CD4-positive, alpha-beta memory T cell (primary cell): ENCODE measurements at places on chromosomes 16 and 17.

GRCh38 chr17:40328386-40328766 is 19.4 kb downstream of the RARA start:
- DNase-seq: no peak

- DNase-seq: no peak
Observed at GRCh38 chr17:49545806-49546545, 29.7 kb upstream of the NXPH3 start.

- DNase-seq: no peak
Observed at GRCh38 chr17:63997341-63998048, 656 bp upstream of the PRR29 start.

- no peak for DNase-seq
Observed at GRCh38 chr16:9850817-9851216, 331.4 kb downstream of the GRIN2A start.

DNA sequence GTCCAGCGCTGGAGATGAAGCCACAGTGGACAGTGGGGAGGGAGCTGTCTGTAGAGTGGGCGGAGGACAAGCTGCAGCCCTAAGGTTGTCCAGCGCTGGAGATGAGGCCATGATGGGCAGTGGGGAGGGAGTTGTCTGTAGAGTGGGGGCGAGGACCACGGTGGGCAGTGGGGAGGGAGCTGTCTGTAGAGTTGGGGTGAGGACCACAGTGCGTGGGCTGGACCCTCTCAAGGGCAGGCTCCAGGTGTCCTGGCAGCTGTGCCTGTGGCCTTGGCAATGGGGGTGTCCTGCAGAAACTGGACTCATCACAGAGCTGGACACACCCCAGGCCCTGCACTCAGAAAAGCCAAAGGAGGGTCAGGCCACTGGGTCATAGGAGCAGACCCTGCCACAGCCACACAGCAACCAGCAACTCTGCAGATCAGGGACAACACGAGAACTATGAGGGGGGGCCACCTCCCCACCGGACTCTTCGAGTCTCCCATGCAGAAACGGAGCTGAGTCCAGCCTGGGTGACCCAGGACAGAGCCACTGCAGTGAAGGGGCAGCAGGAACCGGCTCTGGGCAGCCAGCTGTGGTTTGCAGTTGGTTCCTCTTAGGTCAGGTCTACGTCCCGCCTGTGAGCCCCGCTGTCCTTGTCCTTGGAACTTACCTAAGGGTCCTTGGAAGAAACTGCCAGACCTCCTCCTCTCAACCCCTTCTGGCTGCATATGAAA is 33.4 kb upstream of the CBFA2T3 start:
- DNase-seq: no peak

DNA sequence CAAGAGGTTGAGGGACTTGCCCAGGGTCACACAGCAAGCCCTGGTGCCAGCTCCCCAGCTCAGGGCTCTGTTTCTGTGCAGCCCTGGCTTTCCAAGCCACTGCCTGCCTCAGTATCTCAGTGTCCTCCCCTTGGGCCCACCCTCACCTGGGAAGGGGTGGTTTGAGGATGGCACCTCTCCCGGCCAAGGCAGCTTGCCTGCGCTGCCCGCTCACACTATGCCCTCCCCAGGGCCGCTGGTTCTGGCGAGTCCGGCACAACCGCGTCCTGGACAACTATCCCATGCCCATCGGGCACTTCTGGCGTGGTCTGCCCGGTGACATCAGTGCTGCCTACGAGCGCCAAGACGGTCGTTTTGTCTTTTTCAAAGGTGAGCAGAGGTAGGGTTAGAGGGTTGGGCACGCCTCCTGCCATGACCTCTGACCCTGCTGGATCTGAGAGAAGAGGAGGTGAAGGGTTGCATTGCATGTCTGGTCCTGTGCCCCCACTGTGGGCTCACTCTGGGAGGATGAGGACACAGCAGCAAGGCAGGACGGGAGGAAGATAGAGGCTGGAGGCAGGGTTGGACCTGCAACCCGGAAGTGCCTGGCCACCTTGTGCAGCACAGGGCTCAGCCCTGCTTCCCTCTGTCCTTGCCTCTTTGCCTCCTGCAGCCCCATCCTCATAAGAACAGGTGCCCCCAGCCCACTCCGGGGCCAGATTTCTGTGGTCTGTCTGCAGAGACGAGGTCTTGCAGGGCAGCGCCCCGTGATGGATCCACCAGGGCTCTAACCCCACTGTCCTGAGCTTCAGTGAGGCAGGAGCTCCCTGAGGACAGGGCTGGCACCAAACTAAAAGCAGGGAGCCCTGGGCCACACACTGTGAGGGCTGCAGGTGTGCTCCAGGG is 16.7 kb downstream of the MMP15 start:
- DNase-seq: no peak

GRCh38 chr17:39750131-39751015 is 12.6 kb downstream of the GRB7 start:
- DNase-seq: no peak

- DNase-seq: no peak
Observed at GRCh38 chr16:83958137-83958845, 5.3 kb downstream of the OSGIN1 start.

DNA sequence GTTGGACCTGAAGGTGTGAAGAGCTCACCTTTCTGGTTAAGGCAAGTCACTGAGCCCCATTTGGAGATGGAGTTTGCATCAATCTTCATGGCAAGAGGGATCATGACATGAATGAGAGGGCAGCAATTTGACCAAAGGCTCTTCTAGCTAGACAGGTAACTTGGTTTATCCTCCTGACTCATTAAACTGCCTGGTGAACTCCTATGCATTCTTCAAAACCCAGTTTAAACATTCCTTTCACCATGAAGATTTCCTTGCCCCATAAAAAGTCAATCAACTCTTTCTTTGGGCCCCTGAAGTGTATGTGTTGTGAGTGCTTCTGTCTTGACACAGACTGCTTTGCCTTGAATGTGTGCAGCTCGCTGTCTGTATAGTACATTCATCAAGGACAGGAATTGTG is 120.0 kb upstream of the FOXF1 start:
- no peak for DNase-seq

DNA sequence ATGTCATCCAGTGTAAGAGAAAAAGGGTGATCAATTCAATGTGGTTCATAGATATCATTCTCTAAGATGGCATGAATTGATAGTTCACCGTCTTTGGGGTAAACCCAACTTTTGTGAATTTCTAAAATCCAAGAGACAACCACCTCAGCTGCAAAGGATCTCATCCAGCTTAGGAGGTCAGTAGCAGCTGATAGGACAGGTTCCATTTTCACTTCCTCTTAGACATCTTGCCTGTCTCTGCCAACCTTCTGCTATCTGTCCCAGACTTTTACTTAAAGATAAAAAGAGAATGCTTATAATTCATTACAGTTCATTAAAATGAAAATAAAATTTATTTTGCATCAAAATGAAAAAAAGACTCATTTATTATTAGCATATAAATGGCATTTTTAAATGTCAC is 468.2 kb downstream of the XYLT1 start:
- no peak for DNase-seq

- DNase-seq: no peak
Observed at GRCh38 chr17:66578781-66579489, 256.0 kb upstream of the CACNG5 start.

DNA sequence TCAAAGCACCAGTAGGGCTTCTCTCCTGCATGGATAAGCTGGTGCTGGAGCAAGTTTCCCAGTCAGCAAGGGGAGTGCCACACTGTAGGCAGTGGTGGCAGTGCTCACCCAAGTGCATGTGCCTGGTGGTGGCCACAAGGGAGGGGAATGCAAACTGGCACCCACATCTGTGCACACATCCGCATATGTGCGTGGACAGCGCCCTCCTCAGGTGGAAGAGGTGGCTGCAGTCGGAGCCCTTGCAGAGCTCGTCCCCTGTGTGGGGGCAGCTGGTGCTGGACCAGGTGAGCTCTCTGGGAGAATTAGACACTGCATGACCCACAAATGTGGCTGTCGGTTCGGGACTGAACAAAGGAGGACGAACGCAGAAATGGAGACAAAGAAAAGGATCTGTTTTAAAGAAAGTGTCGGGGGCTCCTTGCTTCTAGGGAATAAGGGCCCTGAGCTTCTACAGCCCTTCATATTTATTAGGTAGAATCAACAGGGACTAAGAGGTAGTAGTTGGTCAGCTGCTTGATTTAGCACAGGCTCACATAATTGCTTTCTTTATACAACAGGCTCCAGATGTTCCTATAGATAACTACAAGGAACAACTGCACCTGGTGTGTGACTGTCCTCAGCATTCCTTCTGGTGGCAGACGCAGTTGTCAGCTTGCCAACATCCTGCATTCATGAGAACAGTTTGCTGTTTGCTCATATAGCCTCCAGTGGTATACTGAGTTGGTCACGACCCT is 5.3 kb upstream of the ZNF689 start:
- peak; percentile 53 for DNase-seq

DNA sequence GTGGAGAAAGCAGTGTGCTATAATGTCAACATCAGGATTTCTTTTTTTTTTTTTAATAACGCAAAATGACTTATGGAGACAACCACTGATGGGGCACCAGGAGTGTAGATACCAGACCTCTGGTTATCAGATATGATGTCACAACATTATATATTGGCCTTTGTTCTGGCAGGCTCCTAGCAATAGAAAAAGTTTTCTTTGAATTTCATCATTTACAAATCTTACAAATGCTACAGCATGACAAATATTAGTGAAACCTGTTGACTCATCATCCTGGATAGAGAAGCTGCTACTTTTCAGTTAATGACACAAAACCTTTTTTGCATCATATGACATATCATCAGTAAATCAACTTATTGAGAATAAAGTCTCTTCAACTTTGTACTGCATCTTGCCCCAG is 6.1 kb downstream of the THUMPD1 start:
- no peak for DNase-seq

GRCh38 chr16:87337262-87337771 is 20.1 kb upstream of the C16orf95 start:
- DNase-seq: no peak

DNA sequence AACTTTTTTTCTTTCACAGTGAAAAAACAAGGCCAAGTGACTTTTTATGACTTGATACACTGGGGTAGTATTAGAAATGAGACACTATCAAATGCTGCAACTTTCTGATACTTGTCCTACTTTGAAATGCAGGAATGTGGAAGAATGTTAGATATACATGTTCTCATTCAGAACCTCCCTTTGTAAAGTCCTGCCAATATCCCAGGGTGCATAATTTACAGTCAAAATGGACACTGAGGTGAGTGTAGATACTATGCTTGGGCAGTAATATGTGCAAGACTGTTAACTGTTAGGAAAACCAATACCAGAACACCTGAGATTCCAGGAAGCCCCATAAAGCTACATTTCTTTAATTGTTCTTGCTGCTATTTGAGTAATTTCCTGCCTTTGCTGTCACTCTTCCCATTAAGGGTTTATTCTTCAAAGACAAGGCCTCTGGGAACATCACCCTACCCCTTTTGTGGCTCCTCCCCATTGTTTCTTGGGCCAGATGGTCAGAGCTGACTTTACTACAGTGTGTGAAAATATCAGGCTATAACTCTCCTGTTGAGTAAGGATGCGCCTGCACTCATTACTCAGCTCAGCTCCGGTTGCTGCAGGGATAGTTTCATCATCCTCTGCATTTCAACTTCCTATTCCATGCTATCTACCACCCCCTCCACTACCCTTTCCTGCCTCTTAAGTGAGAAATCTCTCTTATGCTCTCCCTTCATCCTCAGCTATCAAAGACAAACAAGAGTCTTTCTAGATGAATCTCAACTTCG is 48.7 kb downstream of the TMEM100 start:
- no peak for DNase-seq

DNA sequence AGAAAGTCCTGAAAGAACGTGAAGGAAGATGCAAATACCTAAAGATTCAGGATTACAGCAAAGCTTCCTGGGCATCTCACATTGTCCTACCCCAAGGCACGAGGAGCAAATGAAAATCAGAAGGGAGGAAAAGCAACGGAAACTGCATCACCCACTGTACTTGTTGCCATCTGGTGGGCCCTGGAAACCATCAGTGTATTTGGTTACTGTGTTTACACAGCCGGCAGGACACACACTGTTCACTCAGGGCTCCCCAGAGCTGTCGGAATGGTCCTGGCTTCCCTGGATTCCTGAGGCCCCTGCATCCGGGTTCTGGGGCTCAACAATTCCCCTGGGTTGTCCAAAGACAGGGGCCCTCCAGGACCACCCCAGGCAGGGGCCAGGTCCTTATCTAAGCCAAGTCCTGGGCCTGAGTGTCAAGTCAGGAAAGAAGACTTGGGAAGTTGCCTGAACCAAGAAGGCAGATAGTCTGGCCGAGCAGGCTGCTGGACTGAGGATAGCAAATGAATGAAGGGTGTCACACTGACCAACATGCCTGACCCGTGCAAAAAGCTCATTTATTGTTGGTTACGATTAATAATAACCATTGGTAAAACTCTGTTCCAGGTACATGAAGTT is 52.8 kb downstream of the SOX9 start:
- DNase-seq: no peak

DNA sequence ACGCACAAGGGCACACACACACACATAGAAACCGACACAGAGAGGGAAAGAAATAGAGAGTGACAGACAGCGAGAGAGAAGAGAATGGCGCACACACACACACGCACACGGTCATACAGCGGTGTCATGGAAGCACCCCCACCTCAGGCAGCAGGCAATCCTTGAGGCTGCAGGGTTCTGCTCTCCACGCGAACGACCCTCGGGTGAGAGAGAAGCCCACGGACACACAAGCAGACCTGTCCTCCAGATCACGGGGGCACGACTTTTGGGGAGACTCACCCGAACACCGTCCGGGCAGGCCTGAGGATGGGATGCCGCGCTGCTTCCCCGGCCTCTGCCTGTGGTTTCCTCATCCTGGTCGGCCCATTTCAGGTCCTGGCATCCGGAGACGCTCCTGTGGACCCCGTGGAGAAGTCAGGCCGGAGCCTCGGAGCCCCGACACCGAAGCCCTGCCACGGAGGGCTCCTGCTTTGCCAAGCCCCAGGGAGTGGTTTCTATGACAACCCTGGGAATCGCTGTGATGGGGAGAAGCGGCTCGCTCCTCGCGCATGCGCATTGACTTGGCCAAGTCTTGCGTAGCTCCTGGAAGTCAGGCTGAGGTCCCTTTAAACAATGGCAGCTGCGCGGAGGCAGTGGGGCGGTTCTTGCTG is 118.2 kb upstream of the KCNJ18 start:
- peak; percentile 27 for DNase-seq

DNA sequence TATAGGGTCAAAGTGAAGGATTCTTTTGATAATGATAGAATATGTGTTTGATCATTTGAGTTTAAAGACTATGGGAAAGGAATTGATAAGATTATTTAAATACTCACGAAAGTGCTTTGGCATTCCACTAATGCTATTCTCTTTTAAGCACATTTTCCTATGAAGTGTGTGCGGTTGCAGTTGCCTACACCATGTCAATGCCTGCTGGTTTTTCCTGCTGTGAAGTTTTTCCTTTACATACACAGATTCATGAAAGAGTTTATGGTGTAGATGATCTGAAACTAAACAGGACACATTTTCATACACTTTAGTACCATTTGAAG is 78.7 kb downstream of the VMP1 start:
- DNase-seq: no peak

- no peak for DNase-seq
Observed at GRCh38 chr16:74788108-74788507, 13.5 kb upstream of the FA2H start.

DNA sequence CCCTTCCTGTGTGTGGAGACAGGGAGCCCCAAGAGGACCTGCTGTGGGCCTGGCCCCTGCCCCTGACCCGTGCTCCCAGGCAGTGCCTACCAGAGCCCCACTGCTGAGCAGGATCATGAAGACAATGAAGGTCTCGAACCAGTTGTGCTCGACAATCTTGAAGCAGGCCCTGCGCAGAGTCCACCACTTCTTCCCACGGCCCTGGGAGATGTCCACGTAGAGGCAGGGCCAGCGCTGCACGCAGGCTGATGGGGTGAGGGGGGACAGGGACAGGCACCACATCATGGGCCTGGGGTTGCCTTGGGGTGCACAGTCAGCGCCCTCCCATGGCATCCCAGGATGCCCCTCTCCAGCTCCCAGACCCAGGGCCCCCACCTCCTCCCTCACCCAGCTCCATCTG is 16.4 kb upstream of the CD79B start:
- no peak for DNase-seq
